Breast epithelium (tissue), 4 donors: ENCODE measurements at places on chromosomes 2 and 18. TPM values are rescaled to one million over a fixed set of nuclear protein-coding genes. Genes with fewer than 3 reads are reported as not detected.

- no peak for DNase-seq
- H3K27ac ChIP-seq = no peak overlapping the region
- no peaks in the 10 kb centered on the region for H3K4me1 ChIP-seq
- H3K36me3 ChIP-seq = no peaks in the 10 kb centered on the region
- H3K27me3 ChIP-seq = no peaks in the 10 kb centered on the region
- H3K4me3 ChIP-seq = no peak overlapping the region
These were observed 44.5 kb upstream of the CXCR4 start for GRCh38 chr2:136162438-136162837.

DNA sequence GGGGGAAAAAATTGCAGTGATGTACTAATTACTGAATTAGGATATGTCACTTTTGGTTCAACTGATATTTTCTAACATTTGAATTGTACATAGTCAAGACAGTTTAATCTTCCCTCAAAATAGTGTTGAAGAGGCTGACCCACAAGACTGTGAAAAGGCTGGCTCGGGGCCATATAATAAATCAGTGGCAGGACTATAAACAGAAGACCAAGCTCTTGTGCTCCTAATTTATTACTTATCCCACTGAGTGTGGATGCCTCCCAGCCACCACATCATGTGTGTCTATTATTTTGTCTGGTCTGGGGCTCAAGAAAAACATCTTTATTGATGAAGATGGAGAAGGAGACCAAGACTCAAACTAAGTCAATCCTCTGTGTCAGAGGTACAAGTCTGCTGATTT, 64.4 kb downstream of the PLEKHM3 start:
- DNase-seq = no peak
- no peaks in the 10 kb centered on the region for H3K4me1 ChIP-seq
- no peaks in the 10 kb centered on the region for H3K36me3 ChIP-seq
- no peaks in the 10 kb centered on the region for H3K27me3 ChIP-seq
- H3K27ac ChIP-seq = no peak overlapping the region

DNA sequence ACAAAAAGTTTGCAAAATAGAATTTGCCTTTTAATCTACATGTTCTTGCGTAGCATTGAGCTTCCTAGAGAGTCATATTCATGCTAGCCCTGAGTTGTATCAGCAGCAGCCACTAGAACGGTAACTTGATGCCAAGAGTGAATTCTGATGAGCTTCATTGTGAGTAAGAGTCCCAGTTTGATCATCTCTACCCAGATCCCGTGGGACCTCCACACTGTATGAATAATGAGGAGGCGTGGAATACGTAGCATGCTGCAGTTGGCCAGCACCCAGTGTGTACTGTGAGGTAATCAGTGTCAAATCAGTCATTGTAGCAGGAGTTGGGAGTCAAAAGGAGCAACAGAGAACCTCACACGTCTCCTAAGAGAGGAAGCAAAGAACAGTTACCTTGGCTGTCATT, 197.9 kb downstream of the NEDD4L start:
- no peak overlapping the region for H3K27ac ChIP-seq
- no peak for DNase-seq
- no peaks in the 10 kb centered on the region for H3K36me3 ChIP-seq
- H3K27me3 ChIP-seq = no peaks in the 10 kb centered on the region
- no peak overlapping the region for H3K4me3 ChIP-seq

DNA sequence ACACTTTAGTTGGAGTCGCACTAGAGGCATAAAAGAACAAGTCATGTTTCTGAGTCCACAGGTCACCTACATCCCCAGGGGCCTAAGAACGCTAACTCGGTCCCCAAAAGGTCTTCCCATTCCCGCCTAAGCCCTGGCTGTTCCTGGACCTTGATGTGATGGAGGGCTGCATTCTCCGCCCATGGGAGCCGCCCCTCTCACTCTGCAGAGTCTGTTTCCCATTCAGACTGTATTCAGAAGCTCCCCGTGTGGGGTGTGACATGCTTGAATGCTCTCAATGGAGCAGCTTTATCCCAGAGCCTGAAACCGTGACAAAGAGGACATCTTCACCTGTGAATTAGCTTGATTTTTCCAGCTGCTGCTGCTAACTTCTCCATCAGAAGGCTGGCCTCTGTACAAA, 319.0 kb upstream of the KLHL29 start:
- no peaks in the 10 kb centered on the region for H3K4me1 ChIP-seq
- no peaks in the 10 kb centered on the region for H3K27me3 ChIP-seq
- DNase-seq = no peak
- no peak overlapping the region for H3K4me3 ChIP-seq
- H3K27ac ChIP-seq = no peak overlapping the region

- no peaks in the 10 kb centered on the region for H3K36me3 ChIP-seq
- no peak overlapping the region for H3K27ac ChIP-seq
- H3K4me3 ChIP-seq = no peak overlapping the region
- H3K4me1 ChIP-seq = no peaks in the 10 kb centered on the region
- no peaks in the 10 kb centered on the region for H3K27me3 ChIP-seq
These were observed 8.8 kb downstream of the C2orf92 start for GRCh38 chr2:97678298-97678697.

DNA sequence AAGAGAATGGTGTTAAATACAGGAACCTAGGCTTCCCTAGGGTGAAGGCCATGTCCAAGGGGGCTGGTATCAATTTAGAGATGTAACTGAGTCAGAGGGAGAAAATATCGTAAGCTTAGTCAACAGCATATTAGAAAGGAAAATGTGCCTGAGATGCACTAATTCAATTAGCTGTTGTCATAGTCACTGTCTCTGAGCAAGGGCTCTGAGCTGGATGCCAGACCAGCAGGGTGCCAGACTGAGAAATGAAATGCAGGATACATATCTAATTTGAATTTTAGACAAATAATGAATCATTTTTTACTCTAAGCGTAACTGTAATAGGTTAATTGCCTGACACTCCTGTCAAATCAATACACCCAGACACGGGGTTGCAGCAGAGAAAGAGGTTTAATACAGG, 11.4 kb upstream of the SLC35F6 start:
- H3K4me1 ChIP-seq = no peaks in the 10 kb centered on the region
- no peak for DNase-seq
- no peaks in the 10 kb centered on the region for H3K27me3 ChIP-seq
- no peak overlapping the region for H3K27ac ChIP-seq

GRCh38 chr2:200735061-200735460, 76.6 kb upstream of the BZW1 start:
- no peak overlapping the region for H3K27ac ChIP-seq
- H3K4me1 ChIP-seq = no peaks in the 10 kb centered on the region
- no peak for DNase-seq
- no peaks in the 10 kb centered on the region for H3K27me3 ChIP-seq
- no peak overlapping the region for H3K4me3 ChIP-seq

- no peaks in the 10 kb centered on the region for H3K27me3 ChIP-seq
- H3K4me3 ChIP-seq = no peak overlapping the region
- H3K36me3 ChIP-seq = no peaks in the 10 kb centered on the region
- H3K27ac ChIP-seq = no peak overlapping the region
These were observed 863 bp downstream of the CSRNP3 start for GRCh38 chr2:165470361-165470760.

DNA sequence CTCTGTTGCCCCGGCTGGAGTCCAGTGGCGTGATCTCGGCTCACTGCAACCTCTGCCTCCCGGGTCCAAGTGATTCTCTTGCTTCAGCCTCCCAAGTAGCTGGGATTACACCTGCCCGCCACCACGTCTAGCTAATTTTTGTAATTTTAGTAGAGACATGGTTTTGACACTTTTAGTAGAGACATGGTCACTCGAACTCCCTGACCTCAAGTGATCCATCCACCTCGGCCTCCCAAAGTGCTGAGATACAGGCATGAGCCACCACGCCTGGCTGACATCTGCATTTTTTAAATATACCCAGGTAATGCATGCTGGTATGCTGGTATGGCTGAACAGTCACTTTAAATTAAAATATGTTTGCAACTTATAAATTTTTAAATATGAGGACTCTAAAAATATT, 91.9 kb downstream of the EPB41L3 start:
- H3K36me3 ChIP-seq = no peaks in the 10 kb centered on the region
- H3K27me3 ChIP-seq = no peaks in the 10 kb centered on the region
- no peak overlapping the region for H3K27ac ChIP-seq
- DNase-seq = no peak
- H3K4me1 ChIP-seq = no peaks in the 10 kb centered on the region

DNA sequence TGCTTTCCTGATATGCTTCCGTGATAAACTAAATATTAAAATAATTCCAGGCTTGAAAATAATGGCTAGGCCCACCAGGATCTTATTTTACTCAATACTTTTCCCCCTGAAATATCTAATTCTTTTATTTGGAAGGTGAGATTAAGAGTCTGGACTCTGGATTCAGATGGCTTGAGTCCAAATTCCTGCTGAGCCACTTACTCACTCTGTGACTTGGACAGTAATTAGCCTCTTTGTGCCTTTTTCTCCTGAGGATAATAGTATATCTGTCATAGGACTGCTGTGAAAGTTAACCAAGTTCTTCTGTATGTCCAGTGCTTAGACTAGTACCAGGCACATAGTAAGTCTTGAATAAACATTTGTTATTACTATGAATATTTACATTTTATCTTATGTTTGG, 127.3 kb upstream of the ERBB4 start:
- H3K27ac ChIP-seq = no peak overlapping the region
- no peaks in the 10 kb centered on the region for H3K27me3 ChIP-seq
- no peaks in the 10 kb centered on the region for H3K36me3 ChIP-seq
- no peaks in the 10 kb centered on the region for H3K4me1 ChIP-seq
- H3K4me3 ChIP-seq = no peak overlapping the region

GRCh38 chr2:133240491-133241223, 327.6 kb downstream of the NCKAP5 start:
- no peaks in the 10 kb centered on the region for H3K4me1 ChIP-seq
- H3K27ac ChIP-seq = peak overlapping the region; percentile 71
- H3K4me3 ChIP-seq = peak overlapping the region; percentile 31

DNA sequence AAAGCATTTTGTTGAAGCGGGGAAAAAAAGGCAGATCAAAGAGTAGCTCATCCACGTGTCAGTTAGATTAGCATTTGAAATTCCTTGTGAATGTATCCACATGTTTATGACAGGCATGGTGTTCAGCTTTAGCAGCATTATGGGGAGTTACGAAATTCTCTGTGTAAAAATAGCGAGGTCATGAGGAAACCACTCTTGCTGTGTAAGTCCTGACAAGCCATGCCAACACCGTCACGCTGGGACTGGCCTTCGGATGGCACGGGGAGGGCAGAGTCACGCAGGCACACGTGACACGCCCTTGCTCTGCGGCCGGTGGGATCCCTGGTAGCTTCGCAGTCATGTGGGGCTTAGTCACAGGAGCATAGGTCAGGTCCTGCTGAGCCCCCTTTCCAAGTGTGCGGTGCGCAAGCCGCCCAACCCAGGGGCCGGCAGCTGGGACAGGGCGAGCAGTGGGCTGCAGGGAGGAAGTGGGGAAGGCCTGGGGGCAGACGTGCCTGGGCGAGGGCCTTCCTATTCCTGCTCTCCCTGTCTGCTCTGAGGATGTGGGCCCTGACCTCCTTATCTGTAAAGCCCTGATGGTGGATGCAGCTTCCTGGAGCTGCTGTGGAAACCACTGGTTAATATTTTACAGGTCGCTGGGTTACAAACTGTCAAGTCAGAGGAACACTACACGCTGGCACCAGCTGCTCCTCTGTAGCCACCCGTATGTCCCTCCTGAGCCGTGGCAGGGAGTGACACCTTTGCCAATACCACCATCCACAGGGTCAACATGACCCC, 18.0 kb downstream of the MBP start:
- peaks cover 8% of the 10 kb centered on the region for H3K4me1 ChIP-seq
- H3K36me3 ChIP-seq = no peaks in the 10 kb centered on the region
- H3K27me3 ChIP-seq = no peaks in the 10 kb centered on the region
- H3K4me3 ChIP-seq = peak overlapping the region; percentile 4
- peak; percentile 94 for DNase-seq
- H3K27ac ChIP-seq = peak overlapping the region; percentile 88

DNA sequence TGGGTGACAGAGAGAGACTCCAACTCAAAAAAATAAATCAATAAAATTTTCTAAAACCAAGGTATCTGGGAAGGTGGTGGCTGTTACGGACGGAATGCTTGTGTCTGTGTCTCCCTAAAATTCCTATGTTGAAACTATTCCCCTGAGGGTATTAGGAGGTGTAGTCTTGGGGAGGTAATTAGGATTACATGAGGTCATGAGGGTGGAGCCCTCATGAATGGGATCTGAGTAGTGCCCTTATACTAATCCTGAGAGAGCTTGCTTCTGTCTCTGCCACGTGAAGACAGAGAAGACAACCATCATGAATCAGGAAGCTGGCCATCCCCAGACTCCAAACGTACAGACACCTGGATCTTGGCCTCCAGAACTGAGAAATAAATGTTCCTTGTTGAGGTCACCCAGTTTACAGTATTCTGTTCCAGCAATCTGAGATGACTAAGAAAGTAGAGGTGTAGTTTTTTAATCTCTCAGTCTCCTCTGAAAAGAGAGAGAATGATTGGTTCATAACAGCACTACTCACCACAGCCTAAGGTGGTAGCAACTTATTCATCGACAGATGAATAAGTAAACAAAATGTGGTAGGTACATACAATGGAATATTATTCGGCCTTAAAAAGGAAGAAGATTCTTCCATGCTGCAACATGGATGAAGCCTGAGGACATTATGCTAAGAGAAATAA, 38.4 kb downstream of the TGFBRAP1 start:
- H3K4me3 ChIP-seq = no peak overlapping the region
- DNase-seq = no peak
- H3K36me3 ChIP-seq = no peaks in the 10 kb centered on the region

DNA sequence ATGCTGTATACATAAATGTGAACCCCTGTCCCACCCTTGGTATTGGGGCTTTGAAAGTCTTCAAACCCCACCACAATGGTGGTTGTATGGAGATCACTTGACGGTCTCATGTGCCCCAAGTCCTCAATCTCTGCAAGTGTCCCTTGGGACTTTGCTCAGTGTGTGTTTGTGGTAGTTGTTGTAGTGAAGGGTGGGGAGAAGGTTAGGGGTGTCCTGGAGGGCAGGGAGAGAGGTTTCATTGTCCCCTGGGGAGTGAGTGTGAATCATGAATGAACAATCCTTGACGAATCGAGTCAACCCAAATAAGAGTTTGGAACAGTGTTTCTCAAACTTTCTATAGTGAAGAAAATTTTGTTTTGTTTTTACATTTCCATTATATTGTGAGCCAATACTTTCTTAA, 28.1 kb downstream of the COL4A3 start:
- no peaks in the 10 kb centered on the region for H3K36me3 ChIP-seq
- H3K4me1 ChIP-seq = no peaks in the 10 kb centered on the region
- DNase-seq = no peak
- H3K27ac ChIP-seq = no peak overlapping the region

DNA sequence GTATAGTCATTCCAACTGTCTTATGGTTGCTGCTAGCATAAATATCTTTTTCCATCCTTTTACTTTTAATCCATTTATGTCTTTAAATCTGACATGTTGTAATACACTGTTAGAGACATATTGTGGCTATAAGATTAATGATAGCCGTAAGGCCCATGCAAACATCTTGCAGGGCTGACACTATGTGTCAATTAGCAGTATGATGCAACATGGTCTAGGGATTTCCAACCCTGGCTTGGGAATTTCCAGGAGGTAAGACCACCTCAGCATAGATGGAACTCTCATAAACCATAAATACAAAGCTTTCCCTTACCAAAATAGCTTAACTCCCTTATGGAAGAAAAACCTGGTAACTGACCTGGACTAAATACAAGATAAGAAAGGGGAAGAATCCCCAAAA, 16.5 kb downstream of the SCLY start:
- no peak overlapping the region for H3K4me3 ChIP-seq
- no peak for DNase-seq
- H3K27me3 ChIP-seq = no peaks in the 10 kb centered on the region
- H3K27ac ChIP-seq = no peak overlapping the region

MYOM1 gene
- total RNA-seq = 3.1 TPM

INHBB gene
- total RNA-seq = 60.6 TPM

RPL31 gene
- total RNA-seq = 2,512 TPM

TANC1 gene
- total RNA-seq = 18.9 TPM

DSG3 gene
- total RNA-seq = 21.0 TPM
